ENCODE measurements at places on chromosomes 6 and 20.

GRCh38 chr6:5670811-5671561 is 335.7 kb downstream of the NRN1 start:
- DNase-seq: peak; percentile 18

- peak; percentile 40 for DNase-seq
Observed at GRCh38 chr6:89970609-89971337, 76.5 kb downstream of the GJA10 start.

DNA sequence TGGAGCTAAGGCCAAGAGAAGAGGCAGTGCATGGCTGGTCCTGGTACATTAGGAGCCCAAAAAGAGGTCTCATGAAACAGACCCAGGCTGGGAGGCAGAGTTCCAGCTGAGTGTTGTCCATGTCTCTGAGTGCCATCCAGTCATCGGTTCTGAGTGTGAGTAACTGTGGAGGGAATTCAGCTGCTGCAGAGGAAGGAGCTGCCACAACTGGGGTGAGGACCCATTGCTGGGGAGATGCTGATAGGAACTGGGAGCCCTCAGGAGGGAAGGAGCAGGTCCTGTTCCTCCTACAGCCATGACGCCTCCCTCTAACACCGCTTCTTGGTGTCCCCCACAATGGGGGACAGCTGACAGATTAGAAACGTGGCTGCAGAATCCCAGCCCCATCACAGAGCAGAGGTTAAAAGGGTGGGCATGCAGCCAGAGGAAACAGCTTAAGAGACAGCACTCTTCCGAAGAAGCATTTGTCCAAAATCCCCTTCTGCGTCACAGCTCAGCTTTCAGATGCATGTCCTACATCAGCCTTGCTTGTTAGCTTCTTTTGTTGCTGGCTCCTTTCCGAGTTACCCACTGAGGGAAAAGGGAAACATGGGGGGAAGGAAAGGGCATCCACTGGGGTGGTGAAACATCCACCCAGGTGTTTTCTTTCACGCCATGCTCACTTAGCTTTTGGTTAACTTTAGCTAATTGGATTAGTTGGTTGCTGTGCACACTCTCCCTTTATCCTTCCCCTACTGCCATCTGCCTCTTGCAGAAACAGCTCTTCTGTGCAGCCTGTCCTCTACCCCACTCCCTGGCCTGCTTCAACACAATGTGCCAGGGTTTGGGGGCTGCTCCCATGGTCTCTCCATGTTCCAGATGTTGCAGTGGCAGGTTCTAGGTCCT is 239.2 kb downstream of the SYNDIG1 start:
- peak; percentile 65 for DNase-seq

- no peak for DNase-seq
Observed at GRCh38 chr20:5977223-5977622, 26.8 kb downstream of the MCM8 start.

- no peak for DNase-seq
Observed at GRCh38 chr20:1882026-1882425, 13.2 kb upstream of the SIRPA start.

DNA sequence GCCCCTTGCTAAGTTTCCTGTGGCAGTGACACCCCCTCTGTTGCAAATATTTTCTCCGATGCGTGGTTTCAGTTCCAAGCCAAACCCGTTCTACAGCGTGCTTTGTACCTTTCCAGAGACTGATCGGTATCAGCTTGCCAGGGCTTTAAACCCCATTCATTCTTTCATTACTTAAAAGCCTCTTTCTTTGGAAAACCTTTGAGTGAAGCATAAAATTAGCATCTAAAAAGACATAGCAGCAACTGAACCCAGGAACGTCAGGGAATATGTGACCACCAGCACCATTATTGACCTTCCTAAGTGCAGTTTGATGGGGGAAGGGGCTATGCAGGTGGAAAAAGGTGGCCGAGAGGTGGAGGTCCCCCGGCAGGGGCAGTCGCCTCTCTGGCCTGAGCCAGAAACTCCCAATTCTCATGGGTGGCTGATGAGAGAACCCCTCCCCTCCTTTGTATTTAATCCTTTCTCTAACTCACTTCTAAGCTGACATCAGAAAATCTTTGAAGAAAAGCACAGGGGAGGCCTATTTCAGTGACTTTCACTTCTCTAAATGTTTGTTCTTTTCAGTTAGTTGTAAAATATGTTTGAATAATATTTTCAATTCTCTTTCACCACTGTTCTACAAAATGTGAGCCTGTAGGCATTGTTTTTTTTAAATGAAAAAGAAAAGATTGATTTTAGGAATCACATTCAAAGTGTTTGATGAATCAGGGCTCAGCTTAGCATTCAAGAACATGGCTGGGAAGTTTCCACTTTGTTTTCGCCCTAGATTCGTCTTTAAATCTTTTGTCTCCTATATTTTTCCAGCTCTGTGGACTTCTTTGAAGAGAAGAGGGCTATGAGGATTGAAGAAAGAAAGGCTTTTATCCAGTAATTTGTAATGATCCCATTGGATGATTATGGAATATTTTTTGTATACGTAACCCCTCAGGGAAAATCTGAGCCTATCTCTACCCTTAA is 89.2 kb downstream of the RSPH3 start:
- DNase-seq: peak; percentile 74

- DNase-seq: peak; percentile 63
Observed at GRCh38 chr6:17725083-17725482, 18.4 kb upstream of the NUP153 start.

DNA sequence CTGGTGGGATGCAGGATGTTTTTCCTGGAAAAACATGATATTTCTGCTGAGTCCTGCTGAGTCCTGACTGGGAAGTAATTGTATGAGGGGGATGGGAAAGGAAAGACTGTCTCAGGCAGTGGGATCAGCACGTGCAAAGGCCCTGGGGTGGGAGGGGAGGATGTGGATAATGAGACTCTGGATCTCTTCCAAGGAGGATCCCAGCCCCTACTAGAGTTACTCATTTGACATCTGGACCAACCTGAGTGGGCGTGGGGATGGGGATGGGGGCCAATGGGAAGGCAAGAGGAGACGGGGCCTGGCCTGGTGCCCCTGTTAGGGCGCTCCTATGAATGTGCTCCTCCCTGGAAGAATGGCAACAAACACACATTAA is 73.0 kb downstream of the CD40 start:
- no peak for DNase-seq

DNA sequence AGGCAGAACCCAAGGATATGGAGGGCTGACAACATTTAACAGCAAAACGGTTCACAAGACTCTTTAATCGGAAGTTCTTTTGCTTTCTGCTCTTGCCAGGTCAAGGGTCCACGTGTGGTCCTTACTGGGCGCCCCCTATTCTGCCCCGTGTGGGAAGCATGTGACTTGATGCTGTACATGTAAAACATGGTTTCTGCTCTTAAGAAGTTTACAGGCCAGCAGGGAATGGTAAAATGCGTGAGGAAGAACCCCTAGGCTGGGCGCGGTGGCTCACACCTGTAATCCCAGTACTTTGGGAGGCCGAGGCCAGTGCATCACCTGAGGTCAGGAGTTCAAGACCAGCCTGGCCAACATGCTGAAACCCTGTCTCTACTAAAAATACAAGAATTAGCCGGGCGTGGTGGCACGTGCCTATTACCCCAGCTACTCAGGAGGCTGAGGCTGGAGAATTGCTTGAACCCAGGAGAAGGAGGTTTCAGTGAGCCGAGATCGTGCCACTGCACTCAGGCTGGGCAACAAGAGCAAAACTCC is 19.3 kb downstream of the ZNF217 start:
- no peak for DNase-seq

- DNase-seq: no peak
Observed at GRCh38 chr6:43268782-43269272, 25.5 kb downstream of the TTBK1 start.

Measured in lung (tissue), 17 donors.